ENCODE measurements at places on chromosomes 4 and X.
A peak's percentile ranks its signal among the peaks of the same experiment; 100 is the strongest.

- no peak overlapping the region for H3K27ac ChIP-seq
- H3K36me3 ChIP-seq = no peaks in the 10 kb centered on the region
- H3K4me3 ChIP-seq = no peak overlapping the region
- DNase-seq = no peak
- H3K27me3 ChIP-seq = no peaks in the 10 kb centered on the region
- no peaks in the 10 kb centered on the region for H3K4me1 ChIP-seq
Observed at GRCh38 chr4:189022440-189023035, 883.3 kb downstream of the TRIML1 start.

- H3K36me3 ChIP-seq = no peaks in the 10 kb centered on the region
- no peak overlapping the region for H3K4me3 ChIP-seq
- H3K27me3 ChIP-seq = no peaks in the 10 kb centered on the region
- no peaks in the 10 kb centered on the region for H3K4me1 ChIP-seq
- no peak overlapping the region for H3K27ac ChIP-seq
- peak; percentile 41 for DNase-seq
Observed at GRCh38 chr4:20520901-20521300, 179.4 kb upstream of the PACRGL start.

DNA sequence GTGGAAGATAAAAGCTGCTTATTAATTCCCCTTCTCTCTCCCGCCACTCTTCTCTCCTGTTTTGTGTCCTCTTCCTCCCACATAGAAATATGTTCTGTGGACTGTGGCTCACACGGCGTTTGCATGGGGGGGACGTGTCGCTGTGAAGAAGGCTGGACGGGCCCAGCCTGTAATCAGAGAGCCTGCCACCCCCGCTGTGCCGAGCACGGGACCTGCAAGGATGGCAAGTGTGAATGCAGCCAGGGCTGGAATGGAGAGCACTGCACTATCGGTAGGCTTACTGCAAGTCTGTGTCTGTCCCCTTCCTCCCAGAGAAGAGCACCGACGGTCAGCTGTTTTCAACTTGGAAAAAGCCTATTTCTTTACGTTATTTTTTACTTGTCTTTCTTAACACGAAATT is 229.1 kb downstream of the DCTD start:
- H3K36me3 ChIP-seq = no peaks in the 10 kb centered on the region
- no peak overlapping the region for H3K4me3 ChIP-seq
- peaks cover 2% of the 10 kb centered on the region for H3K4me1 ChIP-seq
- no peaks in the 10 kb centered on the region for H3K27me3 ChIP-seq
- H3K27ac ChIP-seq = no peak overlapping the region

GRCh38 chr4:19721587-19721986 is 530.1 kb upstream of the SLIT2 start:
- peak; percentile 32 for DNase-seq
- H3K4me3 ChIP-seq = no peak overlapping the region
- H3K36me3 ChIP-seq = no peaks in the 10 kb centered on the region

DNA sequence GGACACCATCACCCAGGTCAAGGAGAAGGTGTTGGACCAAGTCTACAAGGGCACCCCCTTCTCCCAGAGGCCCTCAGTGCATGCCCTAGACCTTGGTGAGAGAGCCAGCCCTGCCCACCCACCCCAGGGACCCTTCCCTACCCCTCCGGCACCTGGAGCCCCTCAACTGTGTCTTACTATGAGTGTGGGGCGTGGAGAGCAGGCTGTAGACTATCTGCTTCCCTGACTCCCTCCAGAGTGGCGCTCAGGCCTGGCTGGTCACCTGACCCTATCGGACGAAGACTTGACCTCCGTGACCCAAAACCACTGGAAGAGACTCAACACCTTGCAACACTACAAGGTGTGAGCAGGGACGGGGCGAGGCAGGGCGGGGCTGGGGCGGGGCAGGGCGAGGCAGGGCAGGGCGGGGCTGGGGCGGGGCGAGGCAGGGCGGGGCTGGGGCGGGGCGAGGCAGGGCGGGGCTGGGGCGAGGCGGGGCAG is 4.7 kb upstream of the SRPK3 start:
- H3K27ac ChIP-seq = no peak overlapping the region
- no peaks in the 10 kb centered on the region for H3K36me3 ChIP-seq
- H3K27me3 ChIP-seq = no peaks in the 10 kb centered on the region
- H3K4me1 ChIP-seq = no peaks in the 10 kb centered on the region

DNA sequence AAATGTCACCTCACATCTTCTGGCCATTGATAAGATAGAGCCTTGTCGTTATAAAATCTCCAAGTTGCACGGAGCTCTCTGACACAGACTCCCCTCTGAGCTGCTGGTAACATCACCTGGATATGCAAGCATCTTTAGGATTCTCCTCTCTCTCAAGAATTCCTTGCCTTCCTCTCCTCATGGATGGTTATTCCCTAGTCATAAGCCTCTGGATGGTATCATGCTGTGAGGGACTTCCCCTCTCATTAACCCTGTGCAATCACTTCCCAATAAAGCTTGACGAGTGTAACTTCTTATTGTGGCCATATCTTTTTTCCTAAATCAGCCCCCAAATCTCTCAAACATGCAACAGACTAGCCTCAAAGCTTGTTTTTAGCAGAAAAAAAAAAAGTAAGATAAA is 1057.0 kb upstream of the SLIT2 start:
- no peak for DNase-seq
- H3K27me3 ChIP-seq = no peaks in the 10 kb centered on the region
- H3K27ac ChIP-seq = no peak overlapping the region
- H3K4me1 ChIP-seq = no peaks in the 10 kb centered on the region
- H3K4me3 ChIP-seq = no peak overlapping the region

DNA sequence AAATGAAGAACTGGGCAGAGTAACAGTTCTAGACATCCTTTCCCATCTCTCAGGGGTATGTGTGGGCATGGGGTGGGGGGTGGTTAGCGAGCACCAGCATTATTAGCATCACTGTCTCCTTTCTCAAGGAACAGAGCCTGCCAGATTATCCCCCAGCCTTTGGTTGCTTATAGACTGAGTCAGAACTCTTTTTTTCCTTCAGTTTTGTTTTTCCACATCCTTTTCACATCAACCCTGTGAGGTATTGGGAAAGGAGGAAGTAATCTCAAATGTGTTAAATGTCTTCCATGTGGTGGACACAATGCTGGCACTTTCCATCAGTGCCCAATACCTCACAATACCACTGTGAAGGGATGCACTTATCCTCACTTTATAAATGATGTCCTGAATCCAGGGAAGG is 3.1 kb upstream of the FGF16 start:
- no peak overlapping the region for H3K4me3 ChIP-seq
- peak overlapping the region; percentile 96 for H3K27ac ChIP-seq
- no peaks in the 10 kb centered on the region for H3K36me3 ChIP-seq
- DNase-seq = peak; percentile 65
- H3K4me1 ChIP-seq = peaks cover 69% of the 10 kb centered on the region
- H3K27me3 ChIP-seq = no peaks in the 10 kb centered on the region
